ENCODE measurements at places on chromosomes 11 and 22.

GRCh38 chr11:111631024-111631665 lies 28.9 kb downstream of the SIK2 start:
- H3K36me3 ChIP-seq, result no peaks in the 10 kb centered on the region
- no peaks in the 10 kb centered on the region for H3K4me1 ChIP-seq
- H3K27me3 ChIP-seq, result no peaks in the 10 kb centered on the region
- H3K4me3 ChIP-seq, result no peak overlapping the region
- H3K27ac ChIP-seq, result no peak overlapping the region

DNA sequence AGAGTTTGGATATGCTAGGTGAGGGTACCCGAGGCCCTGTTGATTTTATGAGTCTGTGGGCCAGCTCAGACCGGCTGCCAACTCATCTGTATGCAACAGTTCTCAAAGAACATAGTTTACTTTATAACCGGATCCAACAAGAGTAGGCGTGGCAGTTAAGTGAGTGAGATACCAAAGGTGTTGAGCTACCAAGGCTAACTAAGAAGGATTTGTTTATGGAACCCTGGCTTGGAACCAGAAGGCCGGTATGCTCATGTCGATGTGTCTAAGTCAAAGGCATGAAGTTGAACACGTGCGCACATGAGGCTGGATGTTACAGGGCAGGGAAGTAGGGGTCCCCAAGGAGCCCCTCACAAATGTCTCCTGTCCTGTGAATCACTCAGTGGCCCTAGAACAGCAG lies at the start of gene KCNJ1:
Gene KCNJ1 (minus strand): TSS at position 20 of the 400 bp plus-strand sequence. CDS start 27,053 bp downstream, outside the sequence.
- DNase-seq, result no peak
- no peak within 1 kb of the TSS for H3K4me3 ChIP-seq
- no peaks in the 10 kb centered on the region for H3K36me3 ChIP-seq

GRCh38 chr11:1763336-1763795 lies 361 bp downstream of the CTSD start:
- peaks cover 13% of the 10 kb centered on the region for H3K4me1 ChIP-seq
- peak overlapping the region; percentile 54 for H3K4me3 ChIP-seq
- H3K36me3 ChIP-seq, result peaks cover 2% of the 10 kb centered on the region
- H3K27me3 ChIP-seq, result no peaks in the 10 kb centered on the region
- no peak for DNase-seq
- H3K27ac ChIP-seq, result no peak overlapping the region

DNA sequence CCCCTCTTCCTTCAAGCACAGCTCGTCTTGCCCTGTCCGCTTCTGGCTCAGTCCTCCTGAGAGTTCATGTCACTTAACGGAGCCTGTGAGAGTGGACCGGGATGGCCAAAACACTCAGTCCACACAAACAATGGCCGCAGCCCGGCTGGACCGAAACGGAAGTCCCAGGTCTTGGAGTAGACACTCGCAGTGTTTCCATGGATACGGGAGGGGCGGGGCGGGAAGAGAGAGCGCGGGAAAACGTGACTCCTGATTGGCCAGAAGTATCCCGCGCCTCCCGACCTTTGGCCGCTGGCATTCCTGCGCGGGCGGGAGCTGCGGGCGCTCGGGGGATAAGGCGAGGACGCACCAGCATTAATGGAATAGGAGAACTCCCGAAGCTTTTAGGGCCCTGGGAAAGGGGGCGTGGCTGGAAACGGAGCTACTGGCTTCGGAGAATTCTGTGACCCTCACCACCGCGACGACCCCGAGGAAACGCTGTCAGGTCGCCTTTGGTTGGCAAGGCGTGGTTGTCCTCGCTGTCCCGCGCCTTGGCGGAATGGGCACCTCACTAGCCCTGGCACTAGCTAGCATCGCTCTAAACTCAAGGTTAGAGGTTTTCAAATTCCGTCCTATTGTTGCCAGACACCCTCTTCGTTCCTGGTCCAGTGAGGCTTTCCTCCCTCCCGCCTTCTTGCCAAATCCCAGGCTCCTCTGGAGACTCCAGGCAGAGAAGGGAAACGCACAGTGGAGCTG lies at the start of the genes NLRP14 and ZNF214:
Gene NLRP14 (plus strand): TSS at position 297 of the 735 bp plus-strand sequence. CDS start 18,108 bp downstream, outside the sequence.
Gene ZNF214 (minus strand): TSS at position 164 of the 735 bp plus-strand sequence. CDS start 17,511 bp downstream, outside the sequence.
- DNase-seq, result peak; percentile 3
- peaks cover 12% of the 10 kb centered on the region for H3K4me1 ChIP-seq
- H3K4me3 ChIP-seq, result no peak within 1 kb of the TSS

DNA sequence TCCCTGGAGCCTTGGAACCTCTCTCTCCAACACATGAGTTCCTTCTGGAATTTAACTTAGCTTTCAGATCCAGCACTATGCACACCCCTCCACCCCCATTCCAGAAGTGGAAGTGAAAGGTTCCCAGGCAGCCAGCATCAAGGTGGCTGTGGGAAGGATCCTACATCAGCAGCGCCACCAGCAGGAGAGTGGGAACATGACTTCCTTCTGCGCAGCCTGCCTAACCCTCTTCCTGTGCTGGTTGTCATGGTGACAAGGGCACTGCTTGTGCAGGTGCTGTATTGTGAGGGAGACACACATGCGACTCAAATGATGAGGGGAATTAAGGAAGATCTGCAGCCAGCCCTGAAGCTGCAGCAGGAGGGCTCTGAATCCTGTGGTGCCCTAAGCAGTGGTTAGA lies 904.5 kb upstream of the API5 start:
- no peaks in the 10 kb centered on the region for H3K4me1 ChIP-seq
- no peak overlapping the region for H3K27ac ChIP-seq
- H3K4me3 ChIP-seq, result no peak overlapping the region
- DNase-seq, result no peak

DNA sequence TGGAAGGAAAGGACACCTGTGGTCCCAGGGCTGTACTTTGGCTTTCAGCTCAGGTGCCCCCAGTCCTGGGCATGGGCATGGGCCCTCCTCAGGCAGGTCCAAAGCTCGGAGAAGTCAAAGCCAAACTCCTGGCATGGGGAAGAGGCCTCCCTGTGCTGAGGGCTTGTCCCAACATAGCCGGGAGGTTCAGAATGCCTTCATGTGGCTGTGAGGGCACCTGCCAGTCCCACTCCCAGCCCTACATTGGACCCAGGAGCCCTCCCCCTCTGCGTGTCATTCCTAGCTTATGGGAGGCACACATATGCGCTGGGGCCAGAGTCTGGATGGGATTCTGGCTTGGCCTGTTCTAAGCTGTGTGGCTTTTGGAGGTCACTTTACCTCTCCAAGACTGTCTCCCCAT lies 1.0 kb upstream of the KLHL35 start:
- no peak overlapping the region for H3K27ac ChIP-seq
- peaks cover 14% of the 10 kb centered on the region for H3K4me1 ChIP-seq
- H3K4me3 ChIP-seq, result no peak overlapping the region
- DNase-seq, result no peak
- H3K27me3 ChIP-seq, result peaks cover 47% of the 10 kb centered on the region

- H3K27me3 ChIP-seq, result no peaks in the 10 kb centered on the region
- H3K4me3 ChIP-seq, result no peak overlapping the region
- H3K36me3 ChIP-seq, result peaks cover 13% of the 10 kb centered on the region
- no peak for DNase-seq
Observed at GRCh38 chr11:108838102-108838791, 173.4 kb downstream of the DDX10 start.

DNA sequence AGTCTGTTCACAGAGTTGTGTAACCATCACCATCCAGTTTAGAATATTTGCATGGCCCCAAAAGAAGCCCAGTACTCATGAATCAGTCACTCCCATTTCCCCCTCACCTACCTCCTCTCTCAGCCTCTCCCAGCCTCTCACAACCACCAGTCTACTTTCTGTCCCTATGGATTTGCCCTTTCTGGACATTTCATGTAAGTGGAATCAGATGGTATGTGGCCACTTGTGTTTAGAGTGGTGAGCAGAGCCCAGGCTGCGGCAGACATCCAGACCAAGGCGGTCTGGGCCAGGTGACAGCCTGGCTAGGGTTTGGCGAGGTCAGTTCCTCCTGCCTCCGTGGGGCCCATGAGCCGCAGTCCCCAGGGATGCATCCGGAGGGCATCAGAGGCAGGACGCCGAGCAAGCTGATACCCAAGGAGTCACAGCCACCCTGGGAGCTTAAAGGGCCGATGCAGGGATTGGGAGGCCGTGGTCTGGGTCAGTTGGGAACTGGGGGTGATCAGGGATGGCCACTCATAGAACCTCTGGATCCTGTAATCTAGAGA lies 53.3 kb upstream of the CLDN5 start:
- peaks cover 7% of the 10 kb centered on the region for H3K27me3 ChIP-seq
- H3K4me3 ChIP-seq, result no peak overlapping the region
- no peak overlapping the region for H3K27ac ChIP-seq
- DNase-seq, result no peak
- peaks cover 12% of the 10 kb centered on the region for H3K4me1 ChIP-seq

DNA sequence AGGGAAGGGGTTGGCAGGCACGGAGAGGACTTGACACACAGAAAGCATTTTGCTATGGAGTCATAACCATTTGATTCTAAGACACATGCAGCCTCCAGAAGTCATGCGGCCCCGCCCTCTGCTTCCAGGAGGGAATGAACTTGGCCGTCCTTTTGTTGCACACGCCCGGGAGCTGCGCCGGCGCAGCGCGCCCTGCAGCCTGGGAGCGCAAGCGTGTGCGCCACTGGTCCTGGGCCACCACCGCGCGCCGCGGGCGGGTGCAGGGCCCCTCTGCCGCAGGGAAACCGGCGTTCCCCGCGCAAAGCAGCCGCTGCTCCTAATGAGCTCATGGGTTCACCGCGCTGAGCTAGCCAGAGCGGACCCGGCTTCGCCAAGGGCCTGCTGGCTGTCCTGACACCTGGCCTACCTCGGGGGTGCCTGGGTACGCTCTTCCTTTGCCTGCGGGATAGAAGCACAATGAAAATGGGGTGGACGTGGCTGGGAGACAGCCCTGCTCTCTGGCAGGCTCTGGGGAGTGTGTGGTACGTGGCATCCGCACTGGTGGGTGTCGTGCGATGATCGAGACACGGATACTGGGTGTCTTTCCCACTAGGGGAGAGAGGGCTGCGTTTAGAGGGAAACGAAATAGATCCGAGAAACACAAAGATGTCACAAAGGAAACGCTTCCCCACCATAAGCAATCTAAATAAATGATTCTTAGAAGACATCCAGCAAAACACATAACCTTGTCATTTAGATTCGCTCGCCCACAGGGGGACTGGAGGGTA lies 669 bp downstream of the MICAL3 start:
- no peaks in the 10 kb centered on the region for H3K27me3 ChIP-seq
- H3K27ac ChIP-seq, result peak overlapping the region; percentile 53
- peaks cover 13% of the 10 kb centered on the region for H3K4me1 ChIP-seq
- DNase-seq, result peak; percentile 68
- H3K4me3 ChIP-seq, result peak overlapping the region; percentile 76
- H3K36me3 ChIP-seq, result no peaks in the 10 kb centered on the region

GRCh38 chr11:75921808-75922207 lies 106.8 kb downstream of the UVRAG start:
- no peak overlapping the region for H3K27ac ChIP-seq
- H3K36me3 ChIP-seq, result peaks cover 9% of the 10 kb centered on the region
- H3K4me1 ChIP-seq, result peaks cover 24% of the 10 kb centered on the region
- no peak overlapping the region for H3K4me3 ChIP-seq

DNA sequence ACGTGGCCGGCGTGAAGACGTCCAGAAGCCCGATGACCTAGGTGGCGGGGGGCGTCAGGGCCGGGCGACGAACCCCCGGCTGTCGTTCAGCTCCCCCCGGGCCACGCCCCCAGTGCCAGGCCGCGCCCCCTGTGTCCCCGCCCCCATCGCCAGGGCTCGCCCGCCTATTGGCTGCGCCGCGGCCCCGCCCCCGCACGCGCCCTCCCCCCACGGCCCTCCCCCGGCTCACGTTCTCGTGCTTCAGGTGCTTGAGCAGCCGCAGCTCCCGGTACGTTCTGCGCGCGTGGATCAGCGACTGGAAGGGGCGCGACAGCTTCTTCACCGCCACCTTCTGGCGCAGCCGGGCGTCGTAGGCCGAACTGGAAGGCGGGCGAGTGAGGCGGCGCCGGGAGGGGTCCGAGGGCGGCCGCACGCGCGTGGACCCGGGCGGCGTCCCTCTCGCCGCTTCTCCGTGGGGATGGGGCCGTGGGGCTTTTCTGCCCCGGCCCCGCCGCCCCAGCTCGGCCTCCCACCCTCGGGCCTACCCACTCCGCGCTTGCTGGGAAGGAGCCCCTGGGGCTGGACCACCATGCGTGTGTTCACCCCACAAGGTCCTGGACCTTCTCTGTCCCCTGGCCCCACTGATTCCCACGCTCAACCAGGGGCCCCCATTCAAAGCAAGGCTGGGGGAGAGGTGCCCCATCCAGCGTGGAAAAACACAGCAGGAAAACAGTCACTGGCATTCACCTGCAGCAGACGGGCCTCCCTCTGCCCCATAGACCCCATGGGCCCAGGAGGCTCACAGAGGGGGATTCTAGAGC lies 2.4 kb downstream of the MAPK11 start:
- peak; percentile 65 for DNase-seq
- H3K4me3 ChIP-seq, result no peak overlapping the region
- H3K27me3 ChIP-seq, result peaks cover 32% of the 10 kb centered on the region
- no peak overlapping the region for H3K27ac ChIP-seq

GRCh38 chr11:128165572-128165971 lies 421.8 kb downstream of the ETS1 start:
- no peak for DNase-seq
- no peak overlapping the region for H3K4me3 ChIP-seq
- H3K36me3 ChIP-seq, result no peaks in the 10 kb centered on the region
- peaks cover 5% of the 10 kb centered on the region for H3K4me1 ChIP-seq
- H3K27ac ChIP-seq, result no peak overlapping the region

DNA sequence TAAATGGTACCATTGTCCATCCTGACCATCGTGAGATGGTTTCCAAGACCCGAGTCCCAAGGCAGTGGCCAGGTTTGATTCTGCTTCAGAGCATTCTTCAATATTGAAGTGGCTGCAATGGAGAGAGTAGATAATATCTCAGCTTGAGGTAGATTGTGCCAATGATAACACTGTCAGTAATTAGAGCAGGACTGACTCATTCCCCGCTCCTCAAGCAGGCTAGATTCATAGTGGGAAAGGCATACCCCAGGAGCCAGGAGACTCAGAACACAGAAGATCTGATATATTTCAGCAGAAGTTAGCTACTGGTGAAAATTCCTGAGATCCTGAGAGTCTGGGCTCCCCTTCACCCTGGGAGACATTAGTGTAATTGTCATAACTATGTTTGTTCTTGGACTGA lies 55.6 kb upstream of the LARGE1 start:
- peaks cover 12% of the 10 kb centered on the region for H3K27me3 ChIP-seq
- H3K36me3 ChIP-seq, result no peaks in the 10 kb centered on the region
- no peaks in the 10 kb centered on the region for H3K4me1 ChIP-seq
- H3K27ac ChIP-seq, result no peak overlapping the region

DNA sequence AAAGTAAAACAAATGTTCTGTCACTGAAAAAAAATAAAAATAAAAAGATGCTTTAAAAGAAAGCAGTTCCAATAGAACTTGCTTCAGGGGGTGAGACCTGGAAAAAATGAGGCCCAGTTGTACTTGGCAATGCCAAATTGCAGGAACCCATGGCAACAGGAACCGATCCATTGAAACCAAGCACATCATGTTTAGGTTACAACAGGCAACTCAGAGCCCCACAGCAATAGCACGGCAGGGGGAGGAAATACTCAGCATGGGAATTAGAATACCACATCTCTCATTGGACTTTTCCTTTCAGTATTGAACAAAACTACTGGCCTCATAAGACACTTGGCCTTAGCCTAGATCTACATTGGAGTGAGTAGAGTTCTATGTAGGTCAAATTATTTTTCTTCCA lies 84.3 kb downstream of the MSANTD4 start:
- H3K27ac ChIP-seq, result no peak overlapping the region
- H3K4me3 ChIP-seq, result no peak overlapping the region
- H3K36me3 ChIP-seq, result no peaks in the 10 kb centered on the region
- DNase-seq, result no peak
- no peaks in the 10 kb centered on the region for H3K4me1 ChIP-seq

GRCh38 chr22:44520465-44521094 lies 22.5 kb upstream of the RTL6 start:
- H3K27ac ChIP-seq, result no peak overlapping the region
- DNase-seq, result no peak
- H3K4me1 ChIP-seq, result no peaks in the 10 kb centered on the region
- no peaks in the 10 kb centered on the region for H3K36me3 ChIP-seq
- H3K27me3 ChIP-seq, result peaks cover 10% of the 10 kb centered on the region
- no peak overlapping the region for H3K4me3 ChIP-seq

GRCh38 chr11:94658888-94659287 lies 91.7 kb downstream of the PIWIL4 start:
- H3K27me3 ChIP-seq, result no peaks in the 10 kb centered on the region
- no peak overlapping the region for H3K4me3 ChIP-seq
- H3K36me3 ChIP-seq, result no peaks in the 10 kb centered on the region
- no peak for DNase-seq

Data from B cell (primary cell).